ENCODE measurements at places on chromosomes 12 and 14.

- DNase-seq, result no peak
These were observed 4.2 kb downstream of the DAZAP2 start for GRCh38 chr12:51242876-51243275.

DNA sequence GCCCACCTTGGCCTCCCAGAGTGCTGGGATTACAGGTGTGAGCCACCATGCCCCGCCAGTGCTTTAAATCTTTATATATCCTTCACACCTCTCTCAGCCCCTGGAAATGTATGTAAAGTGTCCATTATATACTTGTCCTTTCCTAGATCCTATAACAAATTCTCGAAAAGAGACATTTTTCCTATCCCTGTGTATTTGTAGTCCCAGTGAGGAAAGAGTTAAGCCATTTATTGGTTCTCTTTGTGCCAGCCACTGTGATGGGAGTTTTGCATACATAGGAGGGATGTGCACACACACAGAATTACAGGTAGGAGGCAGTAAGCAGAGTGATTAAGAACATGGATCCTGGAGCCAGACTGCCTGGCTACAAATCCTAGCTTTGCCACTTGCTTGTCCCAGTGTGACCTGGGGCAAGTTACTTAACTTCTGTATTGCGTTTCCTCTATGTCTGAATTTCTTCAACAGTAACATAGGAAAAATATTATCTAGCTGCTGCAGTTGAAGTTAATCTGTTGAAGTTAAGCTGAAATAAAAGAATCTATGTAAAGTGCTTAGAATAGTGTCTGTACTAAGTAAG lies 2.1 kb upstream of the RABGGTA start:
- no peak for DNase-seq

DNA sequence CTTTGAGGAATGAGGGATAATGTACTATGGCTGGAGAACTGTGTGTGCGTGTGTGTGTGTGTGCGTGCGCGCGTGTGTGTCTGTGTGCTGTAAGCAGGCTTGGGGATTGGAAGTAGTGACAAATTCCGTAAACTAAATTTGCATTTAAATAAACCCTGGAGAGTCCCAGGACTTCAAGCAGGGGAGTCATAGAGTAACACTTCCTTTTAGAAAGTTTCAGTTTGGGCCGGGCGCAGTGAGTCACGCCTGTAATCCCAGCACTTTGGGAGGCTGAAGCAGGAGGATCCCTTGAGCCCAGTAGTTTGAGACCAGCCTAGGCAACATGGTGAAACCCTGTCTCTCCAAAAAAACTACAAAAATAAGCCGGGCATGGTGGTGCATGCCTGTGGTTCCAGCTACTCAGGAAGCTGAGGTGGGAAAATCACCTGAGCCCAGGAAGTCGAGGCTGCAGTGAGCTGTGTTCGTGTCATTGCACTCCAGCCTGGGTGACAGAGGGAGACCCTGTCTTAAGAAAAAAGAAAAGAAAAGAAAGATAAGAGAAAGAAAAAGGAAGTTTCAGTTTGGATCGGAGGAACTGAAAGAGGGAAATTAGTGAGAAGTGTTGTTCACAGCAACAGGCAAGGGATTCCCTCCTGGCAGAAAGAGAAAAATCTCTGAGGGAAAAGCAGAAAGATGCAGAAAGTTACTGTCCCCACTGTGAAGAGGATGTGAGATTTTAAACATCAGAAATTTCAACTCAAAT lies 222.7 kb upstream of the SOX5 start:
- DNase-seq, result no peak

DNA sequence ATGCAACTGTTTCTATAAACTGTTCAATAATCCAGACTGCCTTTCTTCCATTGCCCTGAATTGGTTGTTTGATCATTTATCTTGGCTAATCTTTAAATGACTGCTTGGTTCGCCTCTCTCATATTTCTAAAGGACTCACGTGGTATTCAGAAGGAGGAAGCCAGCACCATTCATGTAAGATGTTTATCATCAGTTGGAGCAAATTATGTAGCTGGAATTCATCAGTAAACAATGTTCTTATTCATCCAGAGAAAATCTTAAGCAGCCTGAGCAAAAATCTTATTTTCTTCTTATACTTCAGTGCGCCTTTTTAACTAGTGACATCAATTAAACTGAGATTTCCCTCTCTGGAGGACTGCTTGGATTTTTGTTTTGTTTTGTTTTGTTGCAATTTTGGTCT lies 538.7 kb upstream of the TMEM132C start:
- DNase-seq, result no peak

- DNase-seq, result peak; percentile 50
These were observed 20.1 kb downstream of the STX2 start for GRCh38 chr12:130818635-130819576.

GRCh38 chr12:1800401-1801302 lies 19.7 kb upstream of the LRTM2 start:
- DNase-seq, result peak; percentile 74

DNA sequence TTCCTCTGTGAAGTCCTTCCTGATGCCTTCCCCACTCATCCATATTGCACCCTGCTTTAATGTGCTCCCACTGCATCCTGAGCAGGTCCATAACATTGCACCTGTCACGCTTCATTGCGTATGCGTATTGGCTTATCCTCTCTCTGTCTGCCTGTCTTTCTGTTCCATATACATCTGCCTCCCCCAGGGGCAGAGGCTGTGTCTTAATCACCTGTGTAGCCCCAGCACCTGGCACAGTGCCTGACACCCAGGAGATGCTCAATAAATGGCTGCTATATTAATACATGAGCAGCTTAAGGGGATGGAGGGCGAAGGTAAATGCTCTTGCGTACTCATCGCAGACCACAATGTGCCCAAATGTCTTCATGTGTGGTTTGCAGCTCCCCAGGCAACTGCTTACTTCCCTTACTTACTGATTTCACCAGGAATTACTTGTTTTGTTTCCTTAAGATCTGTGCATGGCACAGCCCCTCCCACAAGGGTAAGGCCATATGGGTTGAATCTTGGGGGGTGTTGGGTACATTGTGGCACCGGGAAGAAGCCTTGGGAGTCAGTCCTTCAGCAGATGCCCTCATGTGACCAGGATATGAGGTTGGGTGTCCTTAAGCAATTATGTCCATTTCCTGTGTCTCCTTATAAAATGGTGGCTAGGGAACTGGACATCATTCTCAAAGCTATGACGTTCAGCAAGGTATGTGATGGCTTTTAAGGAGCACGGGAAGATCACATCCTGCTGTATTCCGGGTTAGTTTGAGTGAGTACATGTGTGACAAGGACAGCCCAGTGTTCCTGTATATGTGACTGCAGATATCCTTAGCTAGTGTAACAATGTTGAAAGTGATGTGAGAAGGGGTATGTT lies 848 bp upstream of the CPNE6 start:
- DNase-seq, result no peak

GRCh38 chr14:43168371-43168925 lies 1338.6 kb downstream of the FSCB start:
- no peak for DNase-seq

GRCh38 chr12:105928436-105928835 lies 210.3 kb downstream of the NUAK1 start:
- DNase-seq, result no peak

- DNase-seq, result no peak
These were observed 510.8 kb downstream of the TMTC2 start for GRCh38 chr12:83197483-83197914.

GRCh38 chr12:116432314-116432750 lies 126.8 kb upstream of the MAP1LC3B2 start:
- no peak for DNase-seq

GRCh38 chr12:75571656-75572205 lies 60.3 kb upstream of the KRR1 start:
- DNase-seq, result no peak

GRCh38 chr14:100168506-100168905 lies 9.1 kb upstream of the DEGS2 start:
- DNase-seq, result no peak

DNA sequence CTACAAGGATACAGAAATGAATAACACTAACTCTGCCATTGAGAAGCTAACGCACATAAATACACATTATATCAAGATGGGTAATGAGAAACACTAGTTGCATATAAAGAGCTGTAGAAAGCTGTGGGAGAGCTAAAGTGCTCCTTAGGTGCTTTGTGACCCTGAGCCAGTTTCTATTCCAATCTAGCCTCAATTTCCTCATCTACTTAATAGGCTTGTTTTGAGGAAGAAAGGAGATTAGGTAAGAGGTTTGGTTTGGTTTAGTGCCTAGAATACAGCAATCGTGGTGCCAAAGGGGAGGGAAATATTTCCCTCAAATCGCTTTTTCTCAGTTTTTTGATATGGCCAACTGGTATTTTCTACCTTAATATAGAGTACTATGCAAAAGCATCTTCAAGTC lies 994 bp downstream of the SRP54 start:
- no peak for DNase-seq

GRCh38 chr12:124681779-124682391 lies 114.5 kb upstream of the NCOR2 start:
- DNase-seq, result peak; percentile 79

DNA sequence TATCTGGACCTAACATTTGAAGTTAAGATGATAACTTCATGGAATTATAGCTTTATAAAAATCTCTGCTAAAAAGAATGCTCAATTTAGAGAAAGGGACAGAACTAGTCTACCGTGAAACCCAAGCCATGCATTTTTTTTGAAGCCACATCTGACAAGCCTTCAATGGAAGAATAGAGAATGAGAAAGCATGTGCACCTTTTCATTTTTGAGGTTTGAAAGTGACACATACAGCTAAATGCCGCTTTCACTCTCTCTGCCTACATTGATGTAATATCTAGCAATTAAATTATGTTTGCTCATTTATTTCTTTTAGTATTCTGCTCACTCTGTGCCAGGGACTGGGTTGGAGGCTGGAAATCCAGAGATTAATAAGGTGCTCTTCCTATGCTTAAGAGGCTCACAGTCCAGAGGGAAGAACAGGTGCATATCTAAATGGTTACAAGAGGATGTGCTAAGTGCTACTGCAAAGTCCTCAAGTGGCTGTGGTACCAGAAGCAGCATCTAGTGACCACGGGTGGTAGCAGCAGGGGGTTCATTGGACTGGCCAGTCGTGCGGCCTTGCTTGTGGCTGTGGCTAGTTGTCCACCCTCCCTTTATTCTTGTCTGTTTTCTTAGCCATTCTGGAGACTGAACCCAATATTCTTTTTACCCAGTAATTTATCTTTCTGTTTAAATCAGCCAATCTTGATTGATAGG lies 60.4 kb downstream of the PPP1R36 start:
- no peak for DNase-seq

DNA sequence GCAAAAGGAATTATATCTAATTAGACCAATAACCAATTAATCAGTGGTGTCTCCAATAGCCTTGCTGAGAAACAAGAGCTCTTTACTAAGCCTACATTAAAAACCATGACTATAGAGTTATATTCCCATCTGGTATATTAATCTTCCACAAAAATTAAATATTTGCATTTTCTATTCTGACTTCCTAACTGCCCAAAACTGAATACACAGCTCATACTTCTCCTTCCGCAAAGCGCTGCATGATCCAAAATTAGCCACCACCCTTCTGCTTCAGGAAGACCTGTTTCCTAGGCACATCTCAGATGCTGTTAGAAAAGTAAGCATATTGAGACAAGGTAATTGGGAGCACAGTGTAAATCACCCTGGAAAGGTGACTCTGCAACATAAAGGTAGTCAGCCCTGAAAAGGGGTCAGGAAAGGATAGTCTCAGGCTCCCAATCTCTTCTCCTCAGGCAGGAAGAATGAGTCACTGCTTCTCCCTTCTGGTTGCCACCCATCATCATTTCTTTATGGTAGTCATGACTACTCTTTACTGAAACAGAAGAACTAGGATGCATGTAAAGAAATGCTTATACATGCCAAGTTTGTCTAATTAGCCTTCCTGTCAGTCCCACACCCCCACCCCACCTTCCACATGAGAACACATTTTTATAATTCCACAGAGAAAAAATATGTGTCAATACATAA lies 54.3 kb downstream of the PLCZ1 start:
- DNase-seq, result no peak

DNA sequence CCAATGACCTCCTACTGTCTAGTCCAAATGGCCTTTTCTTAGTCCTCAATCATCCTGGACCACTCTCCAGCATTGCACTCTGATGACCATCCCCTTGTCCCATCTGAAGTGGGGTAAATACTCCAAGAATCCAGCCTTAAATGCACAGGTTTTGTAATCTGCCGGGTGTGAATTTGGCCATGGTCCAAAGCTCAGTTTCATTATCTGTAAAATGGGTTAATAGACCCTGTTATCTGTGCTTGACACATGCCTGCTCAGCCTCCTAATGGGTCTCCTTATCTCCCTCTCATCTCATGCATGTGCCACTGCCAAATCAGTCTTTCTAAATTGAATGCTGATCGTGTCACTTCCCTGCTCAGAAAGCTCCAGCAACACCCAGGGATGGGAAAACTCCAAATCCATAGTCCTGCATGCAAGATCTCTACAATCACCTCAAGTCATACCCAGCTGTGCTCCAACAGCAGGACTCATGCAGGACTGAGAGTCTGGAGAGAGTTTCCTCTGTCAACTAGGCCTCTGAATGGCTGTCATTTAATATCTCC lies 22.3 kb downstream of the LGR5 start:
- DNase-seq, result no peak

DNA sequence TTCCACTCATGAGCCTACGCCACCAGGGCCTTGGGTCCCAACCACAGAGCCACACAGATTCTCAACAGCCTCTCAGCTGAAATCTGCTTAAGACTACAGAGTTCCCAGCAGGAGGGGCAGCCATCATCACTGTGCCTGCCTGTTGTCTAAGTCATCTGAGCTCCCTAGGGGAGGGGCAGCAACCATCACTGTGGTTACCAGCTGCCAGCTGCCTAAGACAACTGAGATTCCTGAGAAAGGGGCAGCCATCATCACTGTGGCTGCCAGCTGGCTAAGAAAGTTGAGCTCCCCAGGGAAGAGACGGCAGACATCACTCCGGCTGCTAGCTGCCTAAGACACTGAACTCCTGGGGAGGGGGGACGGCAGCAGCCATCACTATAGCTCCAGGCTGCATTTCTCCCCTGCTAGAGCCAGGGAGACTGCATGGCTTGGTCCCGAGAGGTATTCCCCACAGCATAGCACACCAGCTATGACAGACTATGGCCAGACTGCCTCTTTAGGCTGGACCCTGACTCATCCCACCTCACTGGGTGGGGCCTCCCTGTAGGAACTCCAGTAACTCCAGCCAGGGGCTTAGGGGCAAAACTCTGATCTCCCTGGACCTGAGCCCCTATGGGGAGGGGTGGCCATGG lies 37.2 kb upstream of the C14orf132 start:
- no peak for DNase-seq

- DNase-seq, result no peak
These were observed 33.5 kb upstream of the ARHGAP5 start for GRCh38 chr14:32043624-32044023.

GRCh38 chr12:11678781-11679180 lies 29.3 kb downstream of the ETV6 start:
- DNase-seq, result no peak

Measured in right cardiac atrium (tissue), 5 donors.